ENCODE measurements at places on chromosomes 7 and 10.

- DNase-seq: no peak
Observed at GRCh38 chr10:49169776-49170175, 18.4 kb downstream of the TMEM273 start.

- no peak for DNase-seq
Observed at GRCh38 chr7:142851269-142851668, 3.6 kb upstream of the EPHB6 start.

- DNase-seq: no peak
Observed at GRCh38 chr7:106968160-106968559, 76.3 kb upstream of the PRKAR2B start.

GRCh38 chr7:148575640-148576411 is 14.7 kb upstream of the C7orf33 start:
- peak; percentile 55 for DNase-seq

DNA sequence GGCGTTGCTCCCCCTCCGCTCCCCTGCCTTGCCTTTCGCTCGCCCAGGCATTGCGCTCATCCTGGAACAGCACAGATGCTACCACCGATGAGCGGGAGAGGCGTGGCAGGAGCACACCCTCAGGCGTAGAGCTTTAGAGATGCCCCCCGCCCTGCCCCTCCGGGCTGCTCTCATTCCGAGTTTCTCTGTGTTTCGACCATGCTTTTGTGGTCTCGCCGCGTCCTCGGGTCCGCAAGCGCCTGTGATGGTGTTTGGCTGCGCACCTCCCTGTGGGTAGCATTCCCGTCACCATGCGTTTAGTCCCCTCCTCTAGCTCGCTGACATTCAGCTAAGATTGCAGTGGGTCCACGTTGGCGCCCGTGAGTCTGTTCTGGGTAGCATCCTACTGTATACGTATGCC is 18.7 kb downstream of the NOM1 start:
- DNase-seq: no peak

GRCh38 chr10:112756235-112756527 is 193.9 kb upstream of the TCF7L2 start:
- no peak for DNase-seq

Data from activated CD4-positive, alpha-beta T cell treated with anti-CD3 and anti-CD28 coated beads for 24 hours (primary cell).